ENCODE measurements at places on chromosomes 6 and 20.

- no peak for DNase-seq
Measured at GRCh38 chr6:46927066-46927465, 5.3 kb upstream of the ADGRF5 start.

- DNase-seq, result no peak
Measured at GRCh38 chr6:508614-509013, 117.1 kb downstream of the IRF4 start.

DNA sequence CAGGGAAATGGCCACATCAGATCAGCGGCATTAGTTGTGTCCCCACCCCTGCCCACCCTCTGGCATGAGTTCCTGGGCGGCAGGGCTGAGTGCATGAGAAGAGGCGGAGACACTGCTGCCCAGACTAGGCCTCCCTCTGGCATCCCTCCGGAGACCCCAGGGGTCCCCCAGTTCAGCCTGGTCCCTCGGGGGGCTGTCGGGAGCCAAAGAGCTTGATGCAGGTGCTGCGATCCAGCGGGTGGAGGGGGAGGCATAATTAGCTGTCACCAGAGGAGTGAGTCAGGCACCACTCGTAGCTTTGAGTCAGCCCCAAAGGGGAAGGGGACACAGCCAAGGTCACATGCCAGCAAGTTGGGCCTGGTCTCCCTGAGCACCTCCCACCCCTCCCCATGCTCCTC is 34.5 kb downstream of the DLGAP4 start:
- no peak for DNase-seq

GRCh38 chr20:33821270-33821836 is 10.2 kb downstream of the CHMP4B start:
- no peak for DNase-seq

DNA sequence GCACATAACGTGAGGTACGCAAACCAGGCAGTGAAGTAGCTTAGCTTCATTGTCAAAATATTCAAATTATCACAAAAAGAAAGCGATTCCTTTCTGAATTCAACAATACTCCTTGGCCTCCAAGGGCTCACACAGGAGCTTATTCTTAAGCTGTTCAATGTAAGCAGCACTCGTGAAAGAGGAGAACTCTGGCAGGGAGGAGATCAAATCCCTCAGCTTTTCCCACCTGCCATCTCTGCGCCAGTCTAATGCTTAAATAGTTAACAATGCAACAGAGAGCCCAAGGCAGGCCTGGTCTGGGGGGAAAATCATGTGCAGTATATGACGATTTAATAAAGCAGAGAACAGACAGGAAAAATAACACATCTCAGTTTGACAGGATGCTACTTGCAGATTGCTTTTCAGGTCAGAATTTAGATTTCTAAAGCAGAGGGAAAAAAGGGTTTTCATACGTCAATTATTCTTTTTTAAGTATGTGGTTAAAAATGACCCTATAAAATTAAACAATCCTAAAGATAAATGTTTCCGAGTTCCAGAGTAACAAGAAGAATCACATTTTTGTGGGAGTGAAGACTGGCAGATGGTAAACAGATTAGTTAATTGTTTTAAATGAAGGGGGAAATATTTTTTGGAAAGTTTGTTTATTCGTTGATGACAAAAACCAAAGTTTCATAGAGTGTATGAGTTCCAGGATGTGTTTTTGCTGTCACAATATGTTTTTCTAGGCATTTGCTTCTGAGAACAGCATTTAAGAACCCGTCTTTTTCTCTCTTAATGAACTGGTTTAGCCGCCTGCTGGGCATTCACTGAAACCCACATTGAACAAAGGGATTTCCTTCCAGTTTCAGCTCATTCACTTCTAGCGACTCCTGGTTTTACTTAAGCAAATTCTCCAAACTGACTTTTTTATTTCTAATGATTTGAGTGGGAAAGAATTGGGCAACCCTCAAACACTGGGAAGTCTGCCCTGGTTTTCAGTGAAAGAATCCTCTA is 45.9 kb downstream of the PLAGL1 start:
- DNase-seq, result peak; percentile 21

GRCh38 chr20:1983301-1983700 is 10.6 kb downstream of the PDYN start:
- no peak for DNase-seq

GRCh38 chr20:58988565-58988882 is 7.5 kb downstream of the NELFCD start:
- DNase-seq, result no peak

DNA sequence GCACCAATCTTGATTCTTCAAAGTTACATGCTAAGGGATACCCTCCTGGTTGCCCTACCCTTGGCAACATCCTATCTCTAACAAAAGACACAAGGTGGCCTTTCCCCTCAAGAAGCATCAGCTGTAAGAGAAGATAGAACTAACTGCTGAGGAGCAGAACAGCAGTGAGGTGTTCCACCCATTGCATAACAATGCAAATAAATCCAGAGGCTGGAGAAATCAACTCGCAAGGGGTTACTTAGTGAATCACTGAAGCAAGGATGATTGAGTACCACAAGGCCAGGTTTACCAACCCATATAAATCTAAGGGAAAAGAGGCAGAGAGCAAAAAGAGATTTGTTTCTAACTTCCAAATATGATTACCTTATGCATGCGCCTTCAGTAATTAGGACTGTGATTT is 36.7 kb downstream of the F13A1 start:
- DNase-seq, result no peak

DNA sequence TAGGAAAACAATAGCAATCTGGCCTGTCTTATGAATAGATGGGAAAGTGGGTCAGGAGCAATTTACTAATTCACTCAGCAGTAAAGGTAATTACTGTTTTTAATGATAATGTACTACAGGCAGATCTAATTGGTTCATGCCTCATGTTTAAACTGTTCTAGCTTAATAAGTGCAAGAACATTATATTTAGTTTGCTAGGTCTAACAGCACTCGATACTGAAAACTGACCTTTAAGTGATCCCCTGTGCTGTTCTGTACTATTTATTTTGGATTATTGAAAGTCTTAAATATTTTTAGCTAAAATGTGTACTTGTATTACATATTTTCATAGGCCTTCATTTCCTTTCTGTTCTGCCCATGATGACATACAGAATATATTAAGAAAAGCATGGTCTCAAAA is 998.0 kb upstream of the GJE1 start:
- no peak for DNase-seq

DNA sequence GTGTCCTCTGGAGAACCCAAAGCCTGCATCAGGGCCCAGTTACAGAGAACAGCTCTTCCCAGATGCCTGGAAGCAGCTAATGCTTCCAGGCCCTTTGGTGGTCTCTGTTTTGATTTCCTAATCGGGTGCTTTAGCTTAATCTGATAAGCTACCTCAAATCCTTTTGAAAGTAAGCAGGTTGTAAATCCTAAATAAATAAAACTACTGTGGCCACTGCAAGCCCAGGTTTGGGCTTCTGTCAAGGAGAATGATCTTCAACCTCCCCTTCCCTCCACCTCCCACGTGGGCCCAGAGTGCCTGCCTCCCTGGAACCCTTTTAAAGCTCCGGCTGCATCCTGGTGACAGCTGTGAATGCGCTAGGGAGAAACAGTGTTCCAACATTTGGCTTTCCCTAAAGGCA is 25.2 kb upstream of the FYN start:
- DNase-seq, result no peak

DNA sequence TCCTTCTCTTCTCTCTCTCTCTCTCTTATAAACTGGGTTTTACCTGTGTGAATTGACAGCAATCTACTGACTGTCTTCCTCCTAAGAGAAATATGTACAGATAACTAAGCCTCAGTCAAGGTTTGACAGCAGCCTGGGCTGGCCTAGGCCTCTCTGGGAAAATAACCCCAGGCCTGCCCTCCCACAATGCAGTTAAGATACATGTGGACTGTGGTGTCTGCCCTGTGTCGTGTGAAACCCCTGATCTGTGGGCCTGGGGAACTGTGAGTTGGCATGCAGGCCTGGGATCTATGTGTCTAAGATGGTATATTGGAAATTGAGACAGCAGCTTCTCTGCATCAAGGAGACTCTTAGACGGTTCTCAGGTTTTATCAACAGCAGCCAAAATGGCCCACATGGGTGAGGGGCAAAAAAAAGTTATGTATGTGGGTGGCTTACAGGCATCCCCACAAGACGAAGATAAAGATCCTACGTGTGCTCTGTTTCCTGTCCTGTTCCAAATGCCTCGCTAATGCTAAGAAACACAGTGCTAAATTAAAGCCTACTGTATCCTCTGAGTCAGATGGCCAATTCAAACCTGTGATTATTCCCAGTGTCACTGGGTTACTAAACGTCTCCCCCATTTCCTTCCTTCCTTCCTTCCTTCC is 19.0 kb downstream of the LRFN2 start:
- DNase-seq, result no peak

GRCh38 chr6:109424946-109425345 is 15.5 kb downstream of the PPIL6 start:
- DNase-seq, result no peak

DNA sequence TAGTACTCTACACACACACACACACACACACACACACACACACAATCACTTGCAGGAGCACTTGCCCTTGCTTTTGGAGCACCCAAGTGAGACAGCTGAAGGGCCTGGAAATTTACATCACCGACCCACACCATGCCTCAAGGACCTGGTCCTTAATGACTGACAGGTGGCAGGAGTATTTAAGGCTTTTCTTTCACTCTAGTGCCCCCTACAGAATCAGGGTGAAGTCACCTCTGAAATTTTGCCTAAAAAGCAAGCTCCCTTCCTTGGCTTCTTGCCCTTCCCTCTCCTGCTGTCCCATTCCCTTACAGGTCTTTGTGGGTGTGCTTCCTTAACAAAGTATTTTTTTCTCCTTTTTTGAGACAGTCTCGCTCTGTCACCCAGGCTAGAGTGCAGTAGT is 353.5 kb upstream of the IRAK1BP1 start:
- no peak for DNase-seq

DNA sequence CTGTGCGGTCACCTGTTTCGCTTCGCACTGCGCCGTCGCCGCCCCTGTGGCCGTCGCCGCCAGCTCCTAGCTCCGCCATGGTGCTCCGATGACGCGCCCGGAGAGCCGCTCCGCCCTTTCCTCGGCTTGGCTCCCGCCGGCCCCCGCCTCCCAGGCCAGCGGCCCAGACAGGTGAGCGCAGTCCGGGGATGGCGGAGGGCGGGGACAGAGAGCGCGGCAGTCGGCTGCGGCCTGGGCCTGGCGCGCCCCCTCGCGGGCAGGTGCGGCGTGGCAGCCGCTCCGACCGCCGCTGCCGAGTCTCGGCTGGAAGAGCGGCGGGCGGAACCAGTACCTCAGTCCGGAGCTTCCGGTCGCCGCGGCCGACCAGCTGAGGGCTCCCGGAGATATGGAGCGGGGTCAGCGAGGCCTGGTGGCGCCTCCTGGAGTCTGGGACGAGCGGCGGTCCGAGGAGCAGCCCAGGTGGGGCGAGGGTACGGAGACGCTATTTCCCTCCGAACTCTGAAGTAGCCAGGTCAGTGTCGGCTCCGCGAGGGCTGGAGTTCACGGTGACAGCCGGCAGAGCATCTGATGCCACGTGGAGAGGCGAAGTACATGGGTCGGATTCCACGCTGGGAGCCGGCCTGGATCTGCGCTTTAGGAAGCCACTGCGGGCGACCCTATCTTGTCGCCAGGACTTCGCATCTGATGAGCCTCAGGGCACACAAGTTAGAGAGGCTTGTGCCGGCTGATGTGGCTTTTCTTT is at the start of gene MAP7:
MAP7 (minus strand) TSS at position 93 of the 742 bp plus-strand sequence; CDS start at position 79, 14 bp downstream.
- peak; percentile 80 for DNase-seq

DNA sequence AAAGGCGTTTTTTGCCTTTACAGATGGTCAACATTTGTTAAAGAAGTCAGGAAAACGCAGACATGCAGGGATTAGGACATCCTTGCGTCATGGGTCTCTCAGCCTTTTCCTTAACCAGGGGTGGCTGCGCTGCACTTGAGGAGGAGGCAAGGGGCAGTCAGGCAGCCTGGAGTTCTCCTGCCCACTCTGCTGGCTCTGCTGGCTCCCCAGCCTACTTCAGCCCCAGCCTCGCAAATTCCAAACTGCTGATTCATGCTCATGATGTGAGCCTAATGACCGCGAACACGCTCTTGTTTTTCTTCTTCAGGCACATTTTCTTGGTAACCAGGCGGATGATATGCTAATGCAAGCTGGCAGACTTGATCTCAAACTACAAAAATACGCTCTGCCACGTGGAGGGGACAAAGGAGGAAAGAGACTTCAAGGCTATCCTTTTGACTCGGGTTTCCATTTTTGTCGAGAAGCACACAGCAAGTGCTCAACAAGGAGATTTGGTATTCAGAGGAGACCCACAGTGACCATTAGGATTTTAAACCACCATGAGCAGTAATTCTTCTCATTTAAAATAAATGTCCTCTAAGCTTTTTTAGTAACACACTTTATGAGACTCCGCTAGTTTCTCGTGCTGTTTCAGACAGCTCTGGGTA is 290.3 kb upstream of the STXBP5 start:
- DNase-seq, result peak; percentile 86

DNA sequence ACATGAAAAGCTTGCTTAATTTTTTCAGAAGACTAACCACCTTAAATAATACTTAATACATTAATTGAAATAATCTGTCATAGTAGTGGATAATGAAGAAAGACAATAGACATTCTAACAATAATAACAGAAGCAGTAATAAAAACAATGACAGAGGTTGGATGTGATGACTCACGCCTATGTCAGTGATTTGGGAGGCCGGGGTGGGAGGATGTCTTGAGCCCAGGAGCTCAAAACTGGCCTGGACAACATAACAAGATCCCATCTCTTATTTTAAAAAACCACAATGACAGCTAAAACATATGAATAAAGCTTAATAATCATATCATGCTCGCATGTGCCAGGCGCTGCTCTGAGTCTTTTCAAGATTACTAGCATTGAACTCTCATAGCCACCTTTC is 105.5 kb downstream of the IPCEF1 start:
- DNase-seq, result no peak

DNA sequence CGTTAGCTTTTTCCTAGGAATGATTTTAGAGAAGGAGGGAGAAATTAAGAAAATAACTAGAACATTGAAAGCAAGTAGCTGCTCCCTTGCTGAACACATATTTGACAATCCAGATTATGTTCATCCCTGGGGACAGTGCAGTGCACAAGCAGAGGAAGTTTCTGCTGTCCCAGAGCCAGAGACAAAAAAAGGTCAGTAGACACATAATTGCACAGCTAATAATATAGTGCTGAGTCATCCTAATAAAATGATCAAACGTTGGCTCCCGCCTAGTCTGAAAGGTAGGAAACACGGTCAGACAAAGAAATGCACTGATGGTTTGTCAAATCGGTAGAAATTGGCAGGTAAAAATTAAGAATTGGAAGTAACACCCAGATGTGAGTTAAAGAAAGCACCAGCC is 21.7 kb upstream of the SSTR4 start:
- no peak for DNase-seq

DNA sequence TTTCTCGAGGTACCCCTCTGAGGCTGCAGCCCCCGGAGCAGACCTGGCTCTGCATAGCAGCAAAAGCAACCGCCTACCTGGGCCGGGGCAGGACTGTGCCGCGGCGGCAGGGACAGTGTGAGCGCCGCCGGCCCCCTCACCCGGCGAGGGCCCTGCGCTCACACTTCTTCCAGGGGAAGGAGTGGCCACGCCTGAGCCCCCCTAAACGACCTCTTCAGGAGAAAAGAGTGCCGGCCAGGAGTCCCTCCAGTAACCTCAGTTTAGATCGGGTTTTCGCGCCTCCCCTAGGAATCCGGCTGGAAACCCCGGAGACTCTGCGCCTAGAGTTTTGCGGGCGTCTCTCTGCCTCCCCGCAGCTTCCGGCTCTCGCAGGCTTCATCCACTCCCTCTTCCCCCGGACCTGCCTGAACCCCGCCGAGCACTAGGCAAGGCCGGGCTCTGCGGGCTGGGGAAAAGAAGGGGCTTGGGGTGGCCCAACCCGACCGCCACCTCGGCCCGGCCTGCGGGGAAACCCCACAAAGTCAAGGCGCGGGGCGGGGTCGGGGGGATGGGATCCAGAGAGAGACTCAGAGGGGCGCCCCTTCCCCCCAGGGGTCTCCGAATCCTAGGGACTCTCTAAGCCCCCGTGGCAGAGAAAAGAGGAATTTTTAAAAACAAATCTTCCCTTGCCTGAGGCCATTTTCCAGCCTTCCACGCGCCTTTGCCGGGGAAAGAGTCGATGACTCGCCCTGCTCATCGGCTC is 558 bp downstream of the LINC00237 start:
- no peak for DNase-seq

Data from AG08396 (cell line).